T-helper 22 cell (primary cell): ENCODE measurements at places on chromosomes 3 and 15.

GRCh38 chr3:190644766-190645165, 130.9 kb downstream of the IL1RAP start:
- no peak for DNase-seq

GRCh38 chr15:75672646-75673425, 25.1 kb downstream of the SNX33 start:
- DNase-seq = no peak

- no peak for DNase-seq
These were observed 85.5 kb upstream of the FAM3D start for GRCh38 chr3:58751882-58752567.

DNA sequence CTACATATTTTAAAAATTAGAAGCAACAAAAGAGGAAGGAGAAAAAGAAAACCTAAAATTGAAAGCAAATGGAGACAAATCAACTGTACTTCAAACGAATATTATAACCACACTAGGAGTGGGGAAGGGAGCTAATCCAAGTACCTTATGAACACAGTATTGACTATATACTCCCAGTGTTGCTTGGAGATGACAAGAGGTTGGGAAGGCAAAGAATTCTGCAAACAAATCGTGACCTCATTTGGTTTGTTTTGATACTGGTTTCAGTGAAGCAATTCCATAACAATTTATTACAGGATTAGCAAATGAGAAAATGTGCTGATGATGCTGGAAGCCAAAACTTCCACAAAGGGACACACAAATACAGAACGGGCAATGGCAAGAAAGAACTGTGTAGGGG, 268.1 kb downstream of the ULK4 start:
- no peak for DNase-seq

DNA sequence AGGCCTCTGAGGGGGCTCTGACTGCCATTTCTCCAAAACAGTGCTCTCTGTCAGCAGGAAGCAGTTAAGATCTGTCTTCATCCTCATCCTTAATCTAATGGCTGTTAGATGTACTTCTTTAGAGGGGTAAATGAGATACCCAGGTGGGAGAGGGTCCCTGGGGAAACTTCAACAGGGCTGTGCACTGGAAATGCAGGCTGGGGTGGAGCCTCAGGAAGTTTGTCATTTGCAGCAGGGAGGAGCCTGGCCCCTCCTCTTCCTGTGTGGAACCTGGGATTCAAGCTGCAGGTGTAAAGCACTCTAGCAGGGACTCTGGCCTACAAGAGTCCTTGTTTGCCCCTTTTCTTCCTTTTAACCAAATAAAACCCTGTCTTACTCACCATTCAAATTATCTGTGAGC, 1173.6 kb downstream of the OTOL1 start:
- no peak for DNase-seq

DNA sequence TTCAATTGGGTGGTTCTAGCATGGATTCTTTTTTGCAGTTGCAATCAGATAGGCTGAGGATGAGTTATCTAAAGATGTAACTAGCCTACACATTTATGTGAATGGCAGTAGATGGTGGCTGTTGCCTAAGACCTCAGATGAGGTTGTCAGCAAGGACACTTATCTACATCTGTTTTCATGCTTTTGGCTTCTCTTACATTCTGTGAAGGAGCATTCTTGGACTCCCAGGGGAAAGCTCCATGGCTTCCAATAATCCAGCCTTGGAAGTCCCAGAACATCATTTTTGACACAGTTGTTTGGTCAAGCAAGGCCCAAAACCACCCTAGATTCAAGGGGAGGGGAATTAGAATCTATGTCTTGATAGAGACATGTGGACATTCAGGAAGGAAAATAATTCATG, 332.2 kb upstream of the RBMS3 start:
- DNase-seq = no peak

GRCh38 chr3:41845826-41846225, 116.1 kb downstream of the ULK4 start:
- no peak for DNase-seq

DNA sequence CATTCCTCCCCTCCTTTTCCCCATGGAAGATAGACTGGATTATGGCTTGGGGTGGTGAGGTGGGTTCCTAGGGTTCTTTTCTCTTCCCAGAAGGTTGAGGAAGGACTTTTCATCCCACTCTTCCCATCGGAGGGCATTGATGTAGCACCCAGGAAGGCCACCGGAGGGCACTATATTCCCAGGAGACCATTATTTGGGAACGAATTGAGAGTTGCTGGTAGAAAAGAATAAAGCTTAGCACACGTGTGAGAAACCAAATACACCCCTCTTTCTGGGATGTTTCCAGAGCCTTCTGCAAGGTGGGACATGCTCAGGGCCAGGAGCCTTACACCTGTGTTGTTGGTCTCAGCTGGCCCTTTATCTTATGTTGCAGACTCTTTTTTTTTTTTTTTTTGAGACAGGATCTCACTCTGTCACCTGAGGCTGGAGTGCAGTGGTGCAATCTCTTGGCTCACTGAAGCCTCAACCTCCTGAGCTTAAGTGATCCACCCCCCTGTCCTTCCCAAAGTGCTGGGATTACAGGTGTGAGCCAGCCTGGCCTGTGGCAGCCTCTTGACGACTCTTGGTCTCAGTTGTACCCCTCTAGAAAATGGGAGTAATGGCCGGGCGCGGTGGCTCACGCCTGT, 6.3 kb upstream of the CDC25A start:
- no peak for DNase-seq

- DNase-seq = no peak
These were observed 93.0 kb downstream of the SNRK start for GRCh38 chr3:43379343-43379742.

GRCh38 chr3:152909180-152909883, 74.4 kb downstream of the P2RY1 start:
- no peak for DNase-seq

DNA sequence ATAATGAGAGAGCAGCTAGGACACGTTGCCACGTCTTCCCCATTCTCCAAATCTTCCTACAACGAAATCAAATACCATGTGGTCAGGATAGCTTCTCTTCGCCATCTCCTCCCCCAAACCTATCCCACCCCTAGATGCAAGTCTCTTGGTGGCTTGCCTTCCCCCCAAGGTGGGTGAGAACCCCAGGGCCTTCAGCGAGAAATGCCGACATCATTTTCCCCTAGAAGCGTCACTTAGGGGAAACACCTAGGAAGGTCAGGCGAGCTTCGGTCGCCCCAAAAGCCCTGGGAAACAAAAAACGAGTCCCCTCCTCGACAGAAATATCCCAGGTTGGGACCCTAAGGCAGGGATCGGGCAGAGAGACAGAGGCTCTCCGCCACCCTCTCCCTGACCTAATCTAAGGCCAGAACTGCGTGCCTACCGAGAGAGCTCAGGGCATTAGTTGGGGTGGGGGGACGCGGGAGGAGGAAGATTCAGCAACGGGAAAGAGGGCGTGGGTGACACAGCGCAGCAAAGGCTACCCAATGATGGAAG, 502 bp downstream of the DPH3 start:
- DNase-seq = no peak

DNA sequence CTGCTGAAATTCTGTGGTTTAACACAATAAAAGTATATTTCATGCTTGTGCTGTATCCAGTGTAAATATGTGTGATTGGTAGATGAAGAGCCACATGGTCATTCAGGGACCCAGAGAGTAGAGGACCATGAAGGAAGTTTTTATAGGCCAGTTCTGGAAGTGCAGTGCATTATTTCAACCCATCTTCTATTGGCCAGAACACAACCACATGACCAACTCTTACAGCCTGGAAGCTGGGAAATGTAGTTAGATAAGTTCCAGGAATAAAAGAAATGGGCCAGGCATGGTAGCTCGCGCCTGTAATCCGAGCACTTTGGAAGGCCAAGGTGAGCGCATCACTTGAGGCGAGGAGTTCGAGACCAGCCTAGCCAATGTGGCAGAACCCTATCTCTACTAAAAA, 21.4 kb upstream of the PRTG start:
- no peak for DNase-seq

DNA sequence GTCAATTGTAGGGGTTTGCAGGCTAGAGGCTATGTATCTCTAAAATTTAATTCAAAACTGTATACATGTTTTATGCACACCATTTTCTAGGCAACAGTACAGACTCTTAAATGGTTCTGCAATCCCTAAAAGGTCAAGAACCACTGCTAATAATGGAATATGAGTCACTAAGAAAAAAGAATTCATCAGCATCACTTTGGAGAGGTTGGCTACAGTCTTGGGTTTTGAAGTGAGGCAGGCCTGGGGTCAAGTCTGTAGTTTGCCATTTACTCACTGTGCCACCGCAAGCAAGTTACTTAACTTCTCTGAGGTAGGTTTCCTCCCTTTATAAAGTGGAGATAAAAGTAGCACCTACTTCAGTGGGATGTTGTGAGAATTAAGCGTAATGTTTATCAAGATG, 33.7 kb downstream of the THRB start:
- DNase-seq = no peak

GRCh38 chr15:57146506-57147201, 228.2 kb downstream of the TCF12 start:
- no peak for DNase-seq

DNA sequence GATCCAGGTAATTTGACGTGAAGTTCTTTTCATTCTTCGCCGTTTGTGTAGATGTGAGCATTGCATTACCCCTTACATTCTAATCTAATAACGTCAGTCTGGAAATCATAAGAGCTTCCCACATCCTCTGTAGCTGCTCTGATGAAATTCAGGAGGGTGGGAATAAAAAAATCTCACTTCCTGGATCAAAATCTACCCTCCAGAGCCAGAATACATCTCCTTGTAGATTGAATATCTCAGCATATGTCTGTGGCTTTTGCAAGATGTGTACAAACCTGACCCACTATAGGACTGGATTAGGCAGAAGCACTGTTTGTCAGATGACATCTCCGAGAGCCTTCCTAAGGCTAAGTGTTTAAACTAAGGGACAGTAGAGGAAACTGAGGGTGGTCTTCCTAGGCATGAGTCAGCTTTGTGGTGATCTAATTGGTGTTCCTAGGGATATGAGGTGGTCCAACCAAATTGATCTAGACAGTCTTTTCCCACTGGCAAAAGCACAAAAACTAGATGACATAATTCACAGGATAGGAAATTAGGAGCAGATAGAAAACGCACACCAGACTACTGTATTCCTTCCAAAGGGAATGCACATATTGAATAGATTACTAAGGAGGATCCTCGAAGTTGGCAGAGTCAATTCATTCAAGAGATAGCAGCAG, 216.3 kb upstream of the LRTM1 start:
- DNase-seq = no peak

GRCh38 chr3:41684797-41685735, 276.8 kb downstream of the ULK4 start:
- DNase-seq = no peak

DNA sequence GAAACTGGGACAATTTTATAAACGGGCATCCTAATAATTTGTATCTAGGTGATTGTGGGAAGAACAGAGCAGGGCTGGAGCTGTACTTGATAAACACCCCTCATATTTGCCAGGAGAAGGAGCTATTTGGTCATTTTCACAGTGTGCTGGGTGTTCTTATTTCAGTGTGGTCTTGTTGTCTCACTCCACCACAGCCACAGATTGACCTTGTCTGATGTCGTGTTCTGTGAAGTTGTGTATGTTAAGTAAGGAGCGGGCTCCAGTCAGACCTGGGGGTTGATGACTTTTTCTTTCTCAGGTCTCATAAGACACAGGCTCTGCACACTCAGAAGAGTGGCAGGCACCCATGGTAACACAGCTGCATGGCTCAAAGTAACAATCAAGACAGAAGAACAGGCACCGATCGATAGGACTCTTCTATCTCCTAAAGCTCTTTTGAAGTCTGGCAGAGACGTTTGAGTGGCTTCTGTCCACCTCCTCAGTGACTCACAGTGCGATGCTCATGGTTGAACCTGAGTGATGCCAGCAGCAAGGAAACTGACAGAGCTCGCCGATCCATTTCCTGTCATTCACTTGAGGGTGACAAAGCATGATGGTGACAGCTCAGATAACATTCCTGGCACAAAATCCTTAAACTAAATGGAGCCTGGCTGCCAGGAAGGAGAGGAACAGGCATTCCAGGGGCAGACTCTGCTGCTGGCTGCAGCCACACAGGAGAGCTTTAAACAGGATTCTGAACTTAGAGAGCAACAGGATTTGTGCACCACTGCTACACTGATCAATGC, 20.8 kb downstream of the DPH3 start:
- DNase-seq = no peak

GRCh38 chr3:117019082-117019713, 309.6 kb downstream of the TUSC7 start:
- DNase-seq = no peak

- DNase-seq = no peak
These were observed 8.1 kb upstream of the CDIN1 start for GRCh38 chr15:36571301-36571700.

- no peak for DNase-seq
These were observed 88.9 kb downstream of the FEZF2 start for GRCh38 chr3:62284442-62284841.

- no peak for DNase-seq
These were observed 180.5 kb downstream of the TCF12 start for GRCh38 chr15:57098896-57099295.

DNA sequence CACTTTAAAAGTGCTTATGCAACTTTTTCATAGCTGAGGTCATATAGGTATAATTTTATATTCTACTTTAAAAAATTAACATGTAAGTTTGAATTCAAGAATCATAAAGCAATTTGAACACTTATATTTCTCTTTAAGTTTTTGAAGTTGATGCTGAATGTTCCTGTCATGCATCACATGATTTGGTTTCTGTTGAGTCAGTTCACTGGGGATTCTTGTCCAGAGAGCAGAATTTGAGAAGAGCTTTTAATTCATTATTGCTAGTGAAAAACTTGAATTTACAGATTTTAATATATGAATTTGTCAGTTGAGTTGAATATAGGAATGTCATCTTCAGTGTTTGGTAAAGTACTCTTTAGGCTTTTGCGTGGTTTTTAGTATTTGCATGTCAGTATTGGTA, 7.9 kb downstream of the SLC25A26 start:
- no peak for DNase-seq

DNA sequence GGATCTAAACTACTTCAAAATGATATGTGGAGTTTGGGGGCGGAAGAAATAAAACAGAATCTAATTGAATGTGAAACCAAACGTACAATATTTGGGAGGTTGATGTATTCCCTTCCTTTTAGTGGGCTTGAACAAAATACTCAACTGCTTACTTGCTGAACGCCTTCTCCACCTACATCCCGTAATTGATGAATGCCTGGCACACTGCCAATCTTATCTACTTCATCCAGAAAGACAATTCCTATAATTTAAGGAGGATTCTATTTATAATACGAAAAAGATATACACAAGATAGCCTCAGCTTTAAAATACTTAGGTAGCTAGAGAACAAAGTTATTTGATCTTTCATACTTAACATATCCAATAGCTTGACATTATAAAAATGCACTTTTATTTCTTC, 23.1 kb upstream of the PDCD7 start:
- no peak for DNase-seq

GRCh38 chr3:16614033-16615031, 9.1 kb upstream of the DAZL start:
- no peak for DNase-seq

DNA sequence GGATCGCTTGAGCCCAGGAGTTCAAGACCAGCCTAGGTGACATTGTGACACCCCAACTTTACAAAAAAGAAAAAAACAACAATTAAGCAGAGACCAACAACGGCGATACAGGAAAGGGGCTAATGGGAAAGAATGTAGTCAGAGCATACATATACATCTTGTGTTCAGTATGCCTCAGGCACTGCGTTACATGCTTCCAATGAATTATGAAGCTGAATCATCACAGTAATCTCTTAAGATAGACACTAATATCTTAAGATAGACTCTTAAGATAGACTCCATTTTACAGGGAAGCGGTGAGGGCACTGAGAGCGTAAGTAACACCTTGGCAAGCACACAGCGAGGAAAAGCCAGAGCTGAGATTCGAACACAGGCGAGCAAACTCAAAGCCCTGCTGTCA, 6.1 kb upstream of the LDHAL6B start:
- no peak for DNase-seq
